NCI-H1092 (cell line): ENCODE measurements at places on chromosomes 12 and 14.

- no peak for DNase-seq
These were observed 5.7 kb downstream of the CPNE6 start for GRCh38 chr14:24077086-24077485.

DNA sequence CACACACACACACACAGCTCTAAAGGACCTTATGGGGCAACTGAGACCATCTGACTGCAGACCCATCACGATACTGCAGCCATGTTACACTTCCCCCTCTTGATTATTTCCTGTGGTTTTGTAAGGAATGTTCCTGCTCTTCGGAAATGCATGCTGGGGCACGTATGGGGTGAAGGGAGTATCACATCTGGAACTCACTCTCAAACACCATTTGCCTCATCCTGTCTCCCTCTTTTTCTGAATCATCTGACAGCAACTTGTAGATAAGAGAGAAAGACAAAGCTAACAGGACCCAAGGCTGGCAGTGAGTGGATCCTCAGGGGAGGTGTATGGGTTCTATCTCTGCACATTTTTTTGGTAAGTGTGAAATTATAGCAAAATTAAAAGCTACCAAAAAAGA, 50.3 kb downstream of the RIMBP2 start:
- DNase-seq, result no peak

GRCh38 chr12:78802593-78802992, 62.0 kb upstream of the SYT1 start:
- DNase-seq, result no peak

GRCh38 chr12:12881151-12881909, 10.0 kb upstream of the GPRC5A start:
- DNase-seq, result no peak

DNA sequence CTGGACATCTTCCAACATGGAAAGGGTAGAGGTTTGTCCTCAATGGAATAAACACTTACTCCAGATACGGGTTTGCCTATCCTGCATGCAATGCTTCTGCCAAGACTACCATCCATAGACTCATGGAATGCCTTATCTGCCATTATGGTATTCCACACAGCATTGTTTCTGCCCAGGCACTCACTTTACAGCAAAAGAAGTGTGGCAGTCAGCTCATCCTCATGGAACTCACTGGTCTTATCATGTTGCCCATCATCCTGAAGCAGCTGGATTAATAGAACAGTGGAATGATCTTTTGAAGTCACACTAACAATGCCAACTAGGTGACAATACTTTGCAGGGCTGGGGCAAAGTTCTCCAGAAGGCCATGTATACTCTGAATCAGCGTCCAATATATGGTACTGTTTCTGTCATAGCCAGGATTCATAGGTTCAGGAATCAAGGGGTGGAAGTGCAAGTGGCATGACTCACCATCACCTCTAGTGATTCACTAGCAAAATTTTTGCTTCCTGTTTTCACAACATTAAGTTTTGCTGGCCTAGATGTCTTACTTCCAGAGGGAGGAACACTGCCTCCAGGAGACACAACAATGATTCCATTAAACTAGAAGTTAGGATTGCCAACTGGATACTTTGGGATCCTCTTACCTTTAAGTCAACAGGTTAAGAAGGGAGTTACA, 140.4 kb downstream of the SLC35F4 start:
- no peak for DNase-seq

DNA sequence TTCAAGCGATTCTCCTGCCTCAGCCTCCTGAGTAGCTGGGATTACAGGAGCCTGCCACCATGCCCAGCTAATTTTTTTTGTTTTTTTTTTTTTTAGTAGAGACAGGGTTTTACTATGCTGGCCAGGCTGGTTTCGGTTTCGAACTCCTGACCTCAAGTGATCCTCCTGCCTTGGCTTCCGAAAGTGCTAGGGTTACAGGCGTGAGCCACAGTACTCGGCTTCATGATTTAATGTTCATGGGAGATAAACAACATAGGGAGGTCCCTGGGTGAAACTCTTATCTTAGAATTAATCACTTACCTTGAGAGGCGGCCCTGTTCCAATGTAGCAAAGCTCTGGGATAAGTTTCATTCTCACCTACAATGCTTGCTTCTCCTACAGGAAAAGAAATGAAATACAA, 48.3 kb downstream of the SEL1L start:
- DNase-seq, result no peak

GRCh38 chr12:111453071-111453989, 47.6 kb downstream of the SH2B3 start:
- no peak for DNase-seq

DNA sequence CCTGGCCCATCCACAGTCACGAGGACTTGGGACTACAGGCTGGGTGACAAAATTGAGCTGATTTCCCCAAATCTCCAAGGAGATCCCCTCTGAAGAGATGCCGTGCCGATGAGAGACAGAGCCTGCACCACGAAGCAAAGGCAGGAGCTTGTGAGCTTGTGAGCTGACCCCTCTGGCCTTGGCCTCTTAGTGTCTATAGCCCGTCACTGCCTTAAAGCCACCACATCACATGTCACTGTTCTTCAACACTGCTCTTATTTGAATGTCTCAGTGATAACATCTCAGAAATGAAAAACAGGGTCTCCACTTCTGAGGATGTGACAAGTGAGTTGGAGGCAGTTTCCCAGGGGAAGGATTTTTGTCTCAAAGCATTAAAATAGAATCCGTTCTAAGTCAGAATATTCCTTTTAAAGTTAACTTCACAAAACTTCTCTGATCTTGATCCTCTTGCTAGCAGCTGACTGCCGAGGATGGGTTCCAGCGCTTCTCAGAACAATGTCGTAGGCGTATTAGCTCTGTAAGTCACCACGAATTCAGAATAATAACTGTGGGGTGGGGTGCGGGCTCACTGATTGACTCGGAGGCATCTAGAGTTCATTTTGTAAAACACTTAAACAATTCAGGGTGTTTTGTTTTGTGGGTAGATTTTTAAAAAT, 37.5 kb downstream of the CHST11 start:
- no peak for DNase-seq
